Lung microvascular endothelial cell (primary cell): ENCODE measurements at places on chromosomes 5 and 9. TPM values are rescaled to one million over a fixed set of nuclear protein-coding genes. Genes with fewer than 3 reads are reported as not detected.

FAM169A gene
- total RNA-seq: 1.3 and 2.4 TPM in 2 replicates

GRCh38 chr9:70257991-70258691 is 637 bp upstream of the SMC5 start:
- DNase-seq: no peak

GHR gene
- total RNA-seq: 3.1 and 5.6 TPM in 2 replicates

DNA sequence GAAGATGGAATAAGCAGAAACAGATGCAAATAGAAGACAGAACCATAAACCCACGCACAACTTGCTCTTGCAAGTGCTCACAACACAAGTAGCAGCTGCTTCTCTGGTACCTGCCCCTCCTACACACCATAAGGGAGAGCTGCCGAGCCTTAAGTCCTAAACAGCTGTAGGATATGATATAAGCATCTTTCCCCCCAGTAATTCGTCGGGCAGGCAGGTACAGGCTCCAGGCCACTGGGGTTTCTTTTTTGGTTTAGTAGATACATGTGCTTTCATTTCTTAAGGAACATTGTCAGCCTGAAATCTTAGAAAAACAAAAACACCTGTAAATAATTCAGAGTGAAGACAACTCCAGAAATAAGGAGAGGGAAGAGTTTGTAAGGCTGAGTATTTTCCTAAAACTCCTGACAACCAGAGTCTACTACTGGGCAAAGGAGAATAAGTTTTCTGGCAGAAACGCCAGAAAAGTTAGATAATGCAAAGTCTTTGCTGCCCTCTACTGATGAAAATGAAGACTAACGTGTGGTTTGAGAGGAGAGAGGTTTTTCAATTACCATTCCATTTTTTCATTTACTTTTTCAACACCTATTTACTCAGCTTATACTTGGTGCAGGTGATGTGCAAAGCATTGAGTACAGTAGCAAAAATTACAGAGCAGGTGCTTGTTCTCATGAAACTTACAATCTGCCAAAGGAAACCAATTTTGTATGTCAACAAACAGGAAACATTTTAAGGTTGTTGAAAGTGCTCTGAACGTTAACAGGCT is 20.1 kb upstream of the TCERG1 start:
- DNase-seq: peak; percentile 36

TLE4 gene
- 9.8 and 16.9 TPM in 2 replicates for total RNA-seq

LCN1 gene
- total RNA-seq: not detected in 2 replicates

CA9 gene
- total RNA-seq: 0.22 TPM in 1 of 2 replicates, not detected in the other

GRCh38 chr9:127418037-127418471 is 6.1 kb upstream of the ZNF79 start:
- no peak for DNase-seq

DNA sequence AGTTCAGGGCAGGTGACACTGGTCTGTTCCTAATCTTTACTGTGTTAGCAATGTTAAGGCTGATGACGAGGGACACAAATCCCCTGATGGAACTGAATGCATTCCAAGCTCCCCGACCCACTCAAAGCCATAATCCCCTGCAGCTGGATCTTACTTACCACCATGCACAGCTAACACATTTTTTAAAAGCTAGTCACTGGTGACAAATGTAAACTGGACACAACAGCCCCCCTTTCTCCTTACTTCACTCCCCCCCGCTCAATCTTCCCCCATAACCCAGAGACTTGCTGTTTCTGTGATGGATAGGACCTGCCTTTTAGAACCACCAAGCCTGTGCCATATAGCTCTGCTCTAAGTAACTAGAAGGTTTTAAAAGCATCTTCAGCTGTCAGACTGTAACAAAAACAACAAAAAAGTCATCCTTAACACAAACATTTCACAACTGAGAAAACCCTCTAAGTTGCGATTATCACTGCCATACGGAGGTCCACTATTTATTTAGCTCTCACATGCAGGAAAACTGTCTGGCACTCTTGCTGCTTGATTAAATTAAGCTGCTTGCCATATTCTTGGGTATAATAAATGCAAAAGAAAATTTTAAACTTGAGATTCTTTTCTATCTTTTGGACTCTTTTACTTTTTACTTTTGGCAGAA is 44.4 kb downstream of the BNC2 start:
- DNase-seq: no peak

GRCh38 chr5:143086546-143086907 is 316.4 kb downstream of the ARHGAP26 start:
- no peak for DNase-seq

GRCh38 chr9:121631978-121632418 is 19.4 kb upstream of the DAB2IP start:
- DNase-seq: no peak

DNA sequence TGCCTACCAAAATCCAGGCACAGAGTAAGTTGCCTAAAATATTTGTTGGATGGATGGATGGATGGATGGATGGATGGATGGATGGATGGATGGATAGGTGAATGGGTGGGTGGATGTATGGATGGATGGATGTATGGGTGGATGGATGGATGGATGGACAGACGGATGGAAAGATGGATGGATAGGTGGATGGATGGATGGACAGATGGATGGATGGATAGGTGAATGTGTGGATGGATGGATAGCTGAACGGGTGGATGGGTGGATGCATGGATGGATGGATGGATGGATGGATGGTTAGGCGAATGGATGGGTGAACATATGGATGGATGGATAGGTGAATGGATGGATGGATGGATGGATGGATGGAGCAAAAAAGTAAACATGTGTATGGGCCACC is 131.9 kb downstream of the GABBR2 start:
- no peak for DNase-seq

CNTLN gene
- total RNA-seq: 5.4 and 6.2 TPM in 2 replicates

DNA sequence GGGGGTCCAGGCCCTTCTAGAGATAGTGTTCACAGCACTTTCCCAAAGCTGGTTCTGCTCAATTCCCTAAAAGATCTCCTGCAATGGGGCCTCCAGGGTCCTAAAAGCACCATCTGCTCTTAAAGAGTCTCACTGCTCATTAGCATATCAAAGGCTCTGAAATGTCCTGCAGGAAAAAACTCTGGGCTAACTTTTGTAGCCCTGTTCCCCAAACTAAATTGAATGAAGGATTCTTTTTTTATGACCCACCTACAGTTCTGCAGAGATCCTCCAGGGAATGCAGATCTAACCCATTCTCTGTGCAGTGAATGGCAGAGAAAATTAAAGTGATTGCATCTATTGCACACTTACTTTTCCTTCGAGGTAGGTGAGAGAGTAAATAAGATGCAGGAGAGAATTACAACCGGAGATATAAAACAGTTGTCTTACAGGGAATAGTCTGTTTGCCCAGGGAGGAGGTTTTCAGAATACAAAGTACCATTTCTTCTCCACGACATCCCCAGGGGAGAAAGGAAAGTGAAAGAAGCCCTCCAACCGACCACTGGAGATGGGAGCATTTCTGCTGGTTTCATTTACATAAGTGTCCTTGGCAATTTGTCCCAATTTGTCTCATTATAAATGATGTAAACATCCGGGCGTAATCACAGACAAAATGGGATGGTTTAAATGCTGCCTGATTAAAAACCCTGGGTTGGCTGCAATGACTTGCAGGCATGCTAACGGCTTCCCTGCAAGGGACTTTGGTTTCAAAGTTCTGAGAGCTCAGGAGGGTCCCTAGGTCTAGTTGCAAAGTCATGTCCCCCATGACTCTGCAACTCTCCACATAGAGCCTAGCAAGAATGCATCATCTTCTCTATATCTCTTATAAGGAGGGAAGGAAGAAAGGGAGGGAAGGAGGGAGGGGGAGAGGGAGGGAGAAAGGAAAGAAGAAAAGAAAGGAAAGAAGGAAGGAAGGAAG is 114.0 kb downstream of the KCNIP1 start:
- DNase-seq: no peak

FAM240B gene
- not detected in 2 replicates for total RNA-seq

SRA1 gene
- total RNA-seq: 16.3 and 20.6 TPM in 2 replicates

DNA sequence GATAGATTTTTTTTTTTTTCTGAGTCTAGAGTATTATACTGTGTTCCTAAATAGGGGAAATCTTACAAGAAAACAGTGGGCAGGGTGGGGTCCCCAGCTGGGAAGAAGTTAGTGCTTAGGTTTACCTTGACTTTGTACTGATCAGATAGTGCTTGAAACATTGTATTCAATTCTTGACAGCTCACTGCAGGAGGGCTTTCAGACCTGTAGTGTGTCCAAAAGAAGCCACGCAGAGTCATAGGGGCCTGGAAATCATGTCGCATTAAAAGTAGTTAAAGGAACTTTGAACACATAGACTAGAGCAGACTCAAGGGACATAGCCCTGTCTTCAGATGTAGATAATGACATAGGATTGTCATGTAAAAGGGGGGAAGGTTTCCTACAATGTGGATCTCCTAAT is 215.4 kb upstream of the NR4A3 start:
- no peak for DNase-seq

DNA sequence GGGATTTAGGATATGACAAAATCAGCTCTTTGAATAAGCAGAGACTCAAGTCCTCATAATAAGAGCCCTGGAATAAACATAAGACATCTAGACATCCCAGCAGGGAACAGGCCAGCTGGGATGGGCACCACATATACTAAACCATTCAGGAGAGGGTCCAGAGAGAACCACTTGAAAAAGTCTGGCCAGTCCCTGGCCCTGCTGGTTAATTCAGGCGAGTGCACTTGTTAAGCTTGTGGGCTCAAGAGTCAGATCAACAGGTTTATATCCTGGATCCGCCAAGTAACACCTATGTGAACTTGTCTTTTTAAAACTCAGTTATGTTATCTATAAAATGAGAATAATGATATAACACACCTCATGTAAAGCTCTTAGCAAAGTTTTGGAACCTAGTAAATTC is 63.3 kb downstream of the CAVIN4 start:
- DNase-seq: no peak

DNA sequence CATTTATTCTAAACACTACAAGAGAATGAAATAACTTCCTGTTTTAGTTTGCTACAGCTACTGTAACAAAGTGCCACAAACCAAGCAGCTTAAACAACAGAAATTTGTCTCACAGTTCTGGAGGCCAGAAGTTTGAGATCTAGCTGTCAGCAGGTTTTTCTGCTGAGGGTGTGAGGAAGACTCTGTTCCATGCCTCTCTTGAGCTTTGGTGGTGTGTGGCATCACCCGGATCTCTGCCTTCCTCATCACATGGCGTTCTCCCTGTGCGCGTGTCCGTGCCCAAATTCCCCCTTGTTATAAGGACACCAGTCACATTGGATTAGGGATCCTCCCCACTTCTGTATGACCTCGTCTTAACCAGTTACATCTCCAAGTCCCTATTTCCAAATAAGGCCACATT is 97.7 kb downstream of the CFAP95 start:
- DNase-seq: no peak

DNA sequence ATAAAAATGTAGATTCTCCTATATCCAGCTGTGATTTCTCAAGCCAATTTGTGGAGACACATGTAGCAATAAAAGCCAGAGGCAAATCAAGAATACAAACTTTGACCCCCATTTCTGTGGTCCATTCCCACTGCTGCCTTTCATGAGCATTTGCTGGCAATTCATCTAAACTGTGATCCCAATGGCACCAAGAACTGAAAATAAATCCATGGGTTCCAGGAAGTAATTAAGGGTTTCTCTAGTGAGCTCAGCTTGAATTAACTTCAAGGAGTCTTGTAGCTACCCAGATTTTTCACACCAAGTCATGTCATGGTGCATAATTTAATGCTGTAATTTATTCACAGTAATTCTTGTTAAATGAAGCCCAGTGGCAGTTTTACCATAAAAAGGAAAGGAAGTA is 145.0 kb upstream of the SMC2 start:
- DNase-seq: no peak

UAP1L1 gene
- total RNA-seq: 13.1 and 16.9 TPM in 2 replicates

GRCh38 chr5:51632793-51633192 is 249.5 kb downstream of the ISL1 start:
- DNase-seq: no peak

GRCh38 chr5:143707806-143708205 is 104.2 kb upstream of the HMHB1 start:
- DNase-seq: no peak

- DNase-seq: no peak
These were observed 316.9 kb downstream of the ADGRV1 start for GRCh38 chr5:90875456-90875855.

DNA sequence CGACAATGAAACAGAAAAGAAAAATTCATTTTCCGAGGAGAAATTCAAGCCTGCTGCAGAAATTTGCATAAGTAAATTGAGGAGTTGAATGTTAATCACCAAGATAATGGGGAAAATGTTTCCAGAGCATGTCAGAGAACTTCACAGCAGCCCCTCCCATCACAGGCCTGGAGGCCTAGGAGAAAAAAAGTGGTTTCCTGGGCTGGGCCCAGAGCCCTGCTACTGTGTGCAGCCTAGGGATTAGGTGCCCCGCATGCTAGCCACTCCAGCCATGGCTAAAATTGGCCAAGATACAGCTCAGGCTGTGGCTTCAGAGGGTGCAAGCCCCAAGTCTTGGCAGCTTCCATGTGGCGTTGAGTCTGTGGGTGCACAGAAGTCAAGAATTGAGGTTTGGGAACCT is 82.7 kb upstream of the EFNA5 start:
- no peak for DNase-seq

- no peak for DNase-seq
These were observed 72.0 kb downstream of the PDE8B start for GRCh38 chr5:77282337-77283027.

GRCh38 chr9:109912726-109913460 is 132.9 kb downstream of the PALM2AKAP2 start:
- DNase-seq: peak; percentile 55

GRCh38 chr9:101121836-101122399 is 93.4 kb downstream of the PLPPR1 start:
- peak; percentile 53 for DNase-seq

ZCCHC7 gene
- 6.5 and 9.9 TPM in 2 replicates for total RNA-seq

DNA sequence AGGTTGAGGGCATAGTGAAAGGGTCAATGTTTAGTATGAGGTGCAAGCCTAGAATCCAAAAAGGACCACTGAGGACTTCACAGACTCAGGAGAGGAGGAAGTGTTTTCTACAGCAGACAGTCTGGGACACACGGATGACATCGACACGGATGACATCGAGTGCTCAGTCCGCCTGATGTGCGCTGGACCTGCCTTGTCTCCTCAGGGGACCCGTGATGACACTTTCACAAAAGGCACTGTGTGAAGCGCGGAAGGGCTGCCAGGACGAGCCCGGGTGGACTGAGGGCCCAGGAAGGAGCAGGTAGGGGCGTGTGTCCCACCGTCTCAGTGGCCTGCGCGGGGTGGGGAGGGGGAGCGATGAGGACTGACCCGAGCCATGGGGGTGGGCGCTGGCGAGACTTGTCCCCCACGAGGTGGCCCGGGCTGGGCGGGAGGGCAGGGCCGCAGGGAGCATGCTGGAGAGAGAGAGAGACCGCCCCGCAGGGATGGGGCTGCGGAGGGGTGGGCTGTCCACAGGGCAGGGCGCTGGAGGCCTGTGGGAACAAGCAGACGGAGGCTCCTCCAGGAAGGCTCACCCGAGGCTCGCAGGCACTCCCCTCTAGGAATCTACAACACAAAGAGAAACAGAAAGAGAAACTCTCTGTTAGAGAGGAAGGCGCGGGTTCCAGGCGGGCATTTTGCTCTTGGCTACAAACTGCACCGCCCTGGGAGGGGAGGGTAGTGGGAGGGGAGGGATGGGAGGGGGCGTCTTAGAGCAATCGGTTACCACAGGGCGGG is 54.9 kb downstream of the USP20 start:
- no peak for DNase-seq

BSPRY gene
- not detected in 2 replicates for total RNA-seq
